ENCODE measurements at places on chromosomes 4 and X.

GRCh38 chr4:140645614-140646412, 77.1 kb upstream of the UCP1 start:
- DNase-seq: no peak

DNA sequence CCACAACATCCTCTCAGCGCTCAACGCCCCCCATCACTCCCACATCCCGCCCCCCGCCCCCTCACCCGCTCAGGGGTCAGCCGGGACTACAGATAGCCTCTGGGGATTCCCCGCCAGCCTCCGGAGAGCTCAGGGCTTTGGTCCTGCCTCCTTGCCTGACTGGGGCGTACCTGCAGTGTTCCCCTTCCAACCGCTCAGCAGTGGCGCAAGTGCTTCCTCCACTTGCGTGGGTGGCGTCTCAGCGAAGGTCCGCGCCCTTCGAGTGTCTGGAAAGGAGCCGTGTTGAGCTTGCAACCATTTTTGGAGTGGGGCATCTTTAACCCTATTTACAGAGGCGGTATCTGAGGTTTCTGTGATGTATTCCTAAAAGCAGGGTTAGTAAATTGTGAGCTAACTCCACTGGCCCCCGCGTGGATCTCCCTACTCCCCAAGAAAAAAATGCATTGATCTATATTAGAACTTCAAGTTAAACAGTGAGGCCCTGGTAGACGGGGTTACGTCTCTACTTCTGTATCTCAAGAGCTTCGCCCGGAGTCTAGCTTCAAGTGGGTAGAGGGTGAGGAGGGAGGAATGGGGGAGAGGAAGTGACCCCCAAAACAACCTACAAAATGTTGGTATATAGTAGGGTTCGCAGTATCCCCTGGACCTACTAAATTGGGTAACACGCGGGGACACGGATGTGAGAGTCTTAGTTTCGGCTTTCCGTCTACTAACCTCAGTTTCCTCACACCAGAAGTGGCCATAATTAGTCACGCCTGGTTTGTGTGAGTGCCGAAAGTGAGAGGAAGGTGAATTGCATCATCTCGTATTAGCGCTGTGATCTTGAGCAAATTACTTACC, 16.1 kb downstream of the NKX3-2 start:
- peak; percentile 23 for DNase-seq

GRCh38 chrX:14817571-14817970, 55.3 kb downstream of the FANCB start:
- DNase-seq: no peak

GRCh38 chr4:22201256-22201655, 252.7 kb upstream of the KCNIP4 start:
- DNase-seq: no peak

GRCh38 chr4:11011249-11011648, 326.7 kb upstream of the CLNK start:
- DNase-seq: no peak

GRCh38 chrX:14232688-14233087, 203.0 kb upstream of the GEMIN8 start:
- no peak for DNase-seq

- DNase-seq: no peak
These were observed 13.8 kb downstream of the FRYL start for GRCh38 chr4:48766131-48766792.

DNA sequence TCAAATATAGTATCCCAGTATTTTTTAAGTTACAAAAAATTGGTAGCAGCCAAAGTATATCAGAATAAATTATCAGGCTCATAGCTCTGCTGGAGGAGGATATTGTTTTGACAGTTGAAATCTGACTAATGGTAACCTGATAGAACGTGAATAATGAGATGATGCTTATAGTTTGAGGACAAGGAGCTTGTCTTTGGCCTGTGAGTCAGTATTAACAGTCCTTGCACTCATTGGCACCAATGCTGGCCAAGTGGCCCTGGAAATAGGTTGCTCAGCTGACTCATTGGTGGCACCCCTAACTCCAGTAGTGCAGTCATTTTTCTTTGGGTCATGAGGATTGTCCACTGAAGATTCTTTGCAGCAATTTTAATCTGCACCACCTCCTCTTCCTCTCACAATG, 203.3 kb upstream of the JADE1 start:
- no peak for DNase-seq

- DNase-seq: no peak
These were observed 69.9 kb downstream of the AMELX start for GRCh38 chrX:11363069-11363594.

- no peak for DNase-seq
These were observed 124.2 kb downstream of the REELD1 start for GRCh38 chr4:146338512-146338911.

DNA sequence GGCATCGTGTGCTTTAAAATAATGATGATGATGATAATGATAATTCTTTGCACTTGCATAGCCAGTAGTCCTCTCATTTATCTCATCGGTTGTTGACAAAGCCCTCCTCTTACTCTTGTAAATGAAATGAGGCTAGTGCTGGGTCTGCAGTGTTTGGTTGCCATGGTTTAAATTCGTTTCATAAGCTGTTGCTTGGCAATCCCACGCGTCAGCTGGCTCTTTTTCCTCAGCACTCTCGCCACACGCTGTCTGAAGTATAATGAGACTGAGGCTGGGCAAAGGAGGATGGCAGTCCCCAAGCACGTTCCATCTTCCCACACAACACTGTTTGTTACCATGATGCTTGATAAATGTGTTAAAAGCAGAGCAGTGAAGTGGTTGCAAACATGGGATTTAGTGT, 15.5 kb downstream of the PAGE4 start:
- DNase-seq: no peak

GRCh38 chrX:1885116-1885515, 270.3 kb downstream of the ASMT start:
- DNase-seq: no peak

DNA sequence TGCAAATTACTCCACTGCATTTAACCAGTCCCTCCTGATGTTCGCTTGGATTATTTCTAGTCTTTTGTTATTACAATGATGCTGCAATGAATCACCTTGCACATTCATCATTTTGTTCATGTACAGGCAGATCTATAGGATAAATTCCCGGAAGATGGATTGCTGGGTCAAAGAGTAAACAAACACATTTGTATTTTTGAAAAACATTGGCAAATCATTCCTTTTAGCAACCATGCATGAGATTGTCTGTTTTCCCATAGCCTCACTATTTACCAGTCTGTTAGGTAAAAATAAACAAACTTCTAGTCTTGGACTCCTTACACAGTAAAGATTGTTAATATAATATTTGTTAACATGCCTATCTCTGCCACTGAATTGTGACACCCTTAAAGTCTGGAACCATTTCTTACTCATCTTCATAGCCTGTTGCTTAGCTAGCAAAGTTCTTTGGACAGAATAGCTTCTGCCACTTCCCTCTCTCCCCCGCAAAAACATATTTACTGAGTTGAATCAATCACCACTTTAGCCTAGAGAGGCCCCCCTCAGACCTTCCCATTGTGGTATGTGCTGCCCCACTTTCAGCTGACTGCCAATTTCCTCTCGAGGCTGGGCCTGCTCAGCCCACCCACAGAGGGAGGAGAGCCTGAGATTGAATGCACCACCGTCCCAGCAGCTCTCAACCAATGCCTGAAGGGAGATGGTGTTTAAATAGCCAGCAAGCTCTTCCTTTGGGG, 108.4 kb upstream of the ATXN3L start:
- DNase-seq: no peak

DNA sequence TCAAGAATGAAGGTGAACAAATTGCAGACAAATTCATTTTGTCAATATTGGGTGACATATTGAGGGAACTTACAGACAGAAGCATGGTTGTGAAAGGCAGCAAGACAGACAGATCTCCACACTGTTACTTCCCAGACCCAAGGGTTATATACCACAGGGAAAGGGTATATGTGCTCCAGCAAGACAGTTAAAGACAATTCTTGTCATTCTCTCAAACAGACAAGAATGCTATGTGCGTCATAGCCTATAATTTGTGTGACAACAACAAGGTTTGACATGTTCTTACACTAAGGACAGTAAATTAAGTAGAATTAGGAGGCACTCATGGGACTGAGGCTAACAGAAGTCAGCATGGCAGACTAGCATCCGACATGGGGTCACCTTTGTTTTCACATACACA, 214.3 kb downstream of the INPP4B start:
- no peak for DNase-seq

DNA sequence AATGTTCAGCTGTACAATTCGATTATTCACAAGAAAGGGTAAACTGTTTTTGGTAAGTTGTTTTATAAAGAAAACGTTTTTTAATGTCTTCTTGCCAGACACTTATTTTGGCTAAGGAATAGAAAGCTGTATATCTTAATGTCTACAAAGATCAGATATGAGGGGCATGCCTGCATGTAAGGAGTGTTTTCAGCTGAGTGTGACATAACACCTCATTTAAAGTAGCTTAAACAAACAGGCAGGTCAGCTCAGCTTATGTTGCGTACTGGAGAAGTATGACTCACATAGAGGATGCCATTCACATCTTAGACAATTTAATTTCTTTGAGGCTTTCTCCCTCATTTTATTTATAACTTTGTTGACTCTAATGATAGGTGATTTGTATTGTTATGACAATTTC, 30.4 kb downstream of the LAMTOR3 start:
- DNase-seq: no peak

DNA sequence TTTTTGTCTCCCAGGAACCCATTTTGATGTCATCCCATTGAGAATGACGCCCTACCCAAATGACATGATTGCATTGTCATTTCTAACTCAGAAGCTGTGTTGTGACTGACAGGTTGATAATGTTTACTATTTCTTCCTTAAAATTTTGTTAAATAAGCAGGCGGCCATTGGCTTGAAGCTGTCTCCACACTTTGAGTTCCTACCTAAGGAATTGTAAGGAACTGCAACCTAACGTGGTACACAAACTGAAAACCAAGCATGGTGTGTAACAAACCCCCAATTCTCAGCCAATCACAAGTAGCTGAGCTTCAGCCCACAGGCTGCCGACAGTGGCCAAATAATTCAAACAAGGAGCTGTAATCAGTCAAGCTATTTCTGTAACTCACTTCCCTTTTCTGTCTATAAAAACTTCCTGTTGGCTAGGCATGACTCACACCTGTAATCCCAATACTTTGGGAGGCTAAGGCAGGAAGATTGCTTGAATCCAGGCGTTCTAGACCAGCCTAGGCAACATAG, 2.9 kb upstream of the MND1 start:
- no peak for DNase-seq

DNA sequence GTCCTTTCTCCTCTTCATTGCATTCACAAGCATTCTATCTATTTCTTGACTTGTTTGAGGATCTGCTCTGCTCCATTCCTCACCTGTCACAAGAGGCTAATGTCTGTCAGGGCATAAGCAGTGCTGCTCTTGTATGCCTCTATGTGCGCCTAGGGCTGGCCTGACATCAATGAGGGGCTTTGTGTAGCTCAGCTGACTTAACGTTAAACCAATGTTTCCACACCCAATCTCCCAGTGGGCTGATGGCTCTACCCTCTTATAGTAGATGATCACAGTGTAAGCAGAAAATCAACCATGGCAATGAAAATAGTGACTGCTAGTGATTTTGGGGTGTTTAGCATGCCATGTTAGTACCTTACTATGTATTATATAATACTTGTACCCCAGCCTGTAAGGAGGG, 139.0 kb downstream of the UNC5C start:
- no peak for DNase-seq

GRCh38 chr4:24103434-24104157, 213.7 kb upstream of the PPARGC1A start:
- DNase-seq: no peak

GRCh38 chr4:26459054-26459755, 31.1 kb downstream of the CCKAR start:
- peak; percentile 25 for DNase-seq

DNA sequence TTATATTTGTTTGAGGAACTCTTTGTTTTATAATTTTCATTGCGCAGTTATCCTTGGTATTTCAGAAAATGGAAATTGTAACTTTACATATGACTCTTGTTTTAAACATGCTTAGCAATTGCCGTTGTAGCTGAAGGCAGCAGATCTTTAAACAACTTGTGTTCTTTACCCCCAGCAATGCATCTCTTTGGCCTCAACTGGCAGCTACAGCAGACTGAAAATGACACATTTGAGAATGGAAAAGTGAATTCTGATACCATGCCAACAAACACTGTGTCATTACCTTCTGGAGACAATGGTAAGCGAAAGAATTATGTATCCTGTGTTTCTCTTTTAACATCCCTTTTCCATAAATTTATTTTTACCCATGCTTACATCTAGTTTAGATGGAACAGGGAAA, 263.6 kb downstream of the DCTD start:
- no peak for DNase-seq

GRCh38 chr4:99586322-99586721, 11.7 kb downstream of the MTTP start:
- DNase-seq: no peak

DNA sequence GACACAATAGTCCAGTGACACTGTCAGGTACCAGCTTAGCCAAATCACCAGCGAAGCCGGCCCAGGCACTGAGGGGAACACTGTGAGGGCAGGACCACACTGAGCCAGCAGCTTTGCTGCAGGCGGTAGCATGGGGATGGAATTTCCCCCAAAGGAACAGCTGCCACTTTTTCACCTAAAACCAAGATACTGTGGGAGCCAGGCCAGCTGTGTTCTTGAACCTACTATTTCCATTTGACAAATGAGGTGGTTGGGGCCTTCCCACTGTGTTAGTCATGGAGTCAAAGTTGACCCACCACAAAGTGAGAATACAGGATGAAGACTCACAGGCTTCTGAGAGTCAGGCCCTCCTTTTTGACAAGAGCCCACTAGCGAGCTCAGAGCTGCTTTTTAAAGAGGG, 70.7 kb upstream of the SH3RF1 start:
- DNase-seq: no peak

- no peak for DNase-seq
These were observed 2.4 kb upstream of the BCORL1 start for GRCh38 chrX:129980001-129980401.

GRCh38 chr4:165915215-165915614, 42.2 kb downstream of the TLL1 start:
- DNase-seq: no peak

GRCh38 chr4:118767109-118767508, 68.8 kb downstream of the SEC24D start:
- DNase-seq: no peak

DNA sequence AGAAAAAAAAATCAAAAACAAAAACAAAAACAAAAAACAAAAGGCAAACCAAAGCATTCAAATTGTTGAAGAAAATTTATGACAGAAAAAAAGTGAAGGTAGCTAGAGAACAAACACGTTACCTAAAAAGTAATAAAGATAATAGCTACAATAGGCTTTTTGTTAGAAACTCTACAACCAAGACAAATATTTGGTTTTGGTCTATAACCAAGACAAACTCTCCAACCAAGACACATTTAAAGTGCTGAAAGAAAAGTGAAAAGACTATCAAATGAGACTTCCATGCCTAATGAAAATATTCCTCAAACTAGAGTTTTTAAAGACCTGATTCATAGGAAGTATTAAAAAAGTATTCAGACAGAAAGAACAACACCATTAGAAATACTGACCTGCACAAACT, 391.9 kb upstream of the NDST4 start:
- DNase-seq: no peak

DNA sequence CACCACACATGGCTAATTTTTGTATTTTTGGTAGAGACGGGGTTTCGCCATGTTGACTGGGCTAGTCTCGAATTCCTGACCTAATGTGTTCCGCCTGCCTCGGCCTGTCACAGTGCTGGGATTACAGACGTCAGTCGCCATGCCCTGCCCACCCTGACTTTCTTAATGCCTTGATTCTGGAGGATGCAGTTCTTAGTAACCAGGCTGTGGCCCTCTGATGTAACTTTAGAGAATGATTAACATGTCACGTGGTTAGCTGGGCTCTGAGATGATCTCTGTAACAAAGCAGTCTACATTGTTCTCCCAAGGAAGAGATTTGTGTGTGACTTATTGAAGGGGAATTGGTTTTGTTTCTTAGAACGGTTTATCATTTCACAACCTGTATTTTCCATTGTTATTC, 30.6 kb downstream of the ANK2 start:
- no peak for DNase-seq
